ENCODE measurements at places on chromosomes 12 and 14.

GRCh38 chr14:24147761-24148428, 597 bp downstream of the RNF31 start:
- DNase-seq, result no peak

- DNase-seq, result no peak
Observed at GRCh38 chr12:116919247-116919661, 8.5 kb downstream of the FBXW8 start.

- DNase-seq, result no peak
Observed at GRCh38 chr12:2829275-2829674, 5.6 kb downstream of the NRIP2 start.

- no peak for DNase-seq
Observed at GRCh38 chr12:109697877-109698468, 15.7 kb upstream of the FAM222A start.

GRCh38 chr14:104643306-104643705, 38.7 kb upstream of the TMEM179 start:
- no peak for DNase-seq

GRCh38 chr14:73375861-73376260, 82.5 kb downstream of the NUMB start:
- DNase-seq, result no peak

- peak; percentile 74 for DNase-seq
Observed at GRCh38 chr12:16112612-16113560, 164.6 kb downstream of the SLC15A5 start.

- peak; percentile 69 for DNase-seq
Observed at GRCh38 chr12:49339464-49339861, 2.5 kb upstream of the C1QL4 start.

DNA sequence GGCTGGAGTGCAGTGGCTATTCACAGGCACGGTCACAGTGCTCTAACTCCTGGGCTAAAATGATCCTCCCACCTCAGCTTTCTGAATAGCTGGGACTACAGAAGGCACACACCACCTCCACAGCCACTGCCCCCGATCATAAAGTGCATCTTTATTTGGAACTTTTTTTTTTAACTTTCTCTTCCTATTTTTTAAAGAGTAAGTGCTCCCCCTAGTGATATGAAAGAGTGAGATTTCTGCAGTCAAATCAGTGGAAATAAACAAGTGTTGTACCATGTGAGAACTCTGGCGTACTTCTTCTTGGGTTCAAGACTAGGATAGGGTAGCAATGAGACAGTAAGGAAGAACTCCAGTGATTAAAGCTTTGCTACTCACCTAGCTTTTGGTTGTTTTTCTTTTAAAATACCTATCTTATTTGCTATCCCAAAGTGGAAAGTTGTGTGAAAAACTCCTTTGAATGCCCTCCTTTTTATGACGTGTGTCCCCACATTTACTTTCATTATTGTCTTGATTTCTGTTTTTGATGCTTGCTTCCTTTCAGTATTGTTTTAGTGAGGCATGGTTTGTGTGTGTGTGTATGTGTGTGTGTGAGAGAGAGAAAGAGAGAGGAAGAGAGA, 6.6 kb downstream of the PPP4R4 start:
- peak; percentile 71 for DNase-seq

- peak; percentile 46 for DNase-seq
Observed at GRCh38 chr12:49342914-49343731, 3.6 kb upstream of the DNAJC22 start.

All from GM23338 (cell line).